ENCODE measurements at places on chromosomes 2 and 18.

DNA sequence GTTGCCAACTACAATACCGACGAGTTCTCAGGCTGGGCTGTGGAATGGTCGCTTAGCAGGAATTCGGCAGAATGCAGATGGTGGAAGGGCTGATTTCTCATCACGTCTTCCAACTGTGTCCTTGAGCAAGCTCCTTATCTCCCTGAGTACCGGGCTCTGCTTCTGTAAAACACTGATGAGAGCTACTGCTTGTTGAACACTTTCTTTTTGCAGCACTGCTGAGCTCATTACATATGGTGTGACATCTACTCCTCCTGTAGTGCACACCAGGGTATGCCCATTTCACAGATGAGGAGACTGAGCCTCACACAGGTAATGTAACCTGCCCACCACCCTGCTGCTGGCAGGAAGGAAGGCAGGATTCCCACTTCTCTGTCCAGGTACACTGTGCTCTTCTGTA is 8.3 kb downstream of the IL1R2 start:
- DNase-seq: no peak

GRCh38 chr18:8771930-8772329 is 66.6 kb downstream of the MTCL1 start:
- no peak for DNase-seq

DNA sequence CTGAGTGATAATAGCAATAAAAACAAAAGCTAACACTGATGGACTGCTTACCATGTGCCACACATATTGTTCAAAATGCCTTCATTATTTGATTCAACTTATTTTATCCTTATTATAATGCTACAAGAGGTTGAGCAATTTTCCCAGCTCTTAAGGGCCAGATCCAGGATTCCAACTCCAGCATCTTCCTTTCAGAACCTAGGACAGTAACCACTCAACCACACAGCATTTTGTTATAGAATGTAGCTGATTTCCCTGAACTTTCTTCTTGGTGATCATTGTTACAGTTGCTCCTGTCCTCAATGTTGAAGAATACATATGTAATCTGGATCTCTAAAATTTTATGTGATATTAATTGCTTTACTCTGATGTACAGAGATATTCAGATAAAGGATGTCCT is 341.7 kb downstream of the PIK3C3 start:
- no peak for DNase-seq

DNA sequence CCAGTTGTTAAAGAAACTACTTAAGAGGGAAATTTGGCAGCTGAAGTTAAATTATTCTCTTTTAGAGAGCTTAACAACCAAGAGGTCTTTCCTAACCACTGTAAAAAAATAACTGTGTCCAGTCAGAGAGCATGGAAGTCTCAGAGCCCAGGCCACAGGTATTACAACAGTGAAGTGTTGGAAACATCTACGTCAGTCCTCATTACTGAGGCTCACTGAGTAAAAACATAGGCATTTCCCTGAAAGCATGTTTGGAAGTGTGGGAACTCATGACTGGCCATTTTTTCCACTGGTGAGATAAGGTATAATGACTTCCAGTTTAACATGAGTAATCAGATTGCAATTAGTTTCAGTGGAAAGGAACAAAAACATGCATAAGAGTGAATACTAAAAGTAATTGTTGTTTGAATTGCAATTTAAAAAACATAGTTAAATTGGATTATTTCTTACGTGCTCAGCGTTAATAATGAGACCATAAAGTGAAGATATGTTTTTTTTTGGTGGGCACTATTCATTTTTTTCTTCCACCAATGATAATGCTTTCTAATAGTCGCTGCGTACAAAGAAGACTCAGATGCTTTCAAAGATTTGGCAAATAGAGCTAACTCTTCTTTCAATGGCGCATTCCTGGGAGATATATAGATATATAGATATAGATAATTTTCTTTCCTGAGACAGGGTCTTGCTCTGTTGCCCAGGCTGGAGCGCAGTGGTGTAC is 60.8 kb downstream of the EFEMP1 start:
- DNase-seq: peak; percentile 74

- no peak for DNase-seq
Measured at GRCh38 chr2:105798595-105798994, 53.9 kb downstream of the NCK2 start.

GRCh38 chr18:62413206-62413605 is 88.1 kb downstream of the TNFRSF11A start:
- no peak for DNase-seq

GRCh38 chr18:43574974-43575373 is 297.7 kb upstream of the SYT4 start:
- DNase-seq: no peak

GRCh38 chr2:120312860-120313694 is 32.9 kb upstream of the INHBB start:
- peak; percentile 87 for DNase-seq

DNA sequence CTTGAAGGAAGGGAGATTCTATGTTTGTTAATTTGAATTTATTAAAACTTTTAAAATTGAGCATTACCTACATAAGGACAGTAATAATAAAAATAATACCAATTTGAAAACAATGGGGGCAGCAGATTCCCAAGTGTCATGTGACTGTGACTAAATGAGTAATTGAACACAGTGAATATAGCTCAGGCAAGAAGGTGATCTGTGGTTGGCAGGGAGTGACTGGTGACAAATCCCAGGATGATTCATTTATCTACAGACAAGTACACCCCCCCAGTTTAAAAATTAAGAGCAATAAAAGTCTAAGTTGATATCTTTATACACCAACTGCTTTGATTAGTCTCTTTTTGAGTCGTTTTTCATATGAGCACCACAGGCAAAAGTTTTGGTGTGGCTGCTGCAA is 299.5 kb downstream of the ARHGAP15 start:
- DNase-seq: no peak

- peak; percentile 76 for DNase-seq
Measured at GRCh38 chr2:70948337-70949003, 12.8 kb downstream of the ATP6V1B1 start.

DNA sequence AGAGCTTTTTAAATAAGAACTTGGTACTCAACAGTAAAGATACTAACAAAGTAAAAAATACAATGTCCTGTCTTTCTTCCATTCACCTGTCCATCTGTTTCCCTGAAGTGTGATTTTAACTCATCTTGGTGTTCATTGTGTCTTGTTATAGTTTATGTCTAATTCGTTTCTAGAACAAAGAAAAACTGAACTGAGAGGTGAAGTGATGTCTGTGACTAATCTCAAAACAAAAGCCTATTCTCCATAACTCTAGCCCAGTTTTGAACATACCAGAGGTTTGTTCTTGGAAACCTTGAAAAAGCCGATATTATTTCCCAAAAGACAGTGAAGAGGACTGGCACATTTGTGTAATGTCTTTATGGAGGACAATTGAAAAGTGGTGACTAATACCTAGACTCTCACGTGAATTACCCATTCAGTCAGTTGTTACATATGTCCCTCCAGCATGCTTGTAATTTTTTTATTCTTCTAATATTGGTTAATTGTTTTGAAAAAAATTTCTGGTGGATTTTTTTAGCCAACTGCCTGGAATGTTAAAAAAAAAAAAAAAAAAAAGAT is 725.8 kb downstream of the SATB2 start:
- DNase-seq: no peak

- DNase-seq: no peak
Measured at GRCh38 chr2:207042841-207043240, 103.5 kb downstream of the CPO start.

- DNase-seq: no peak
Measured at GRCh38 chr18:11955239-11956029, 25.9 kb upstream of the IMPA2 start.

DNA sequence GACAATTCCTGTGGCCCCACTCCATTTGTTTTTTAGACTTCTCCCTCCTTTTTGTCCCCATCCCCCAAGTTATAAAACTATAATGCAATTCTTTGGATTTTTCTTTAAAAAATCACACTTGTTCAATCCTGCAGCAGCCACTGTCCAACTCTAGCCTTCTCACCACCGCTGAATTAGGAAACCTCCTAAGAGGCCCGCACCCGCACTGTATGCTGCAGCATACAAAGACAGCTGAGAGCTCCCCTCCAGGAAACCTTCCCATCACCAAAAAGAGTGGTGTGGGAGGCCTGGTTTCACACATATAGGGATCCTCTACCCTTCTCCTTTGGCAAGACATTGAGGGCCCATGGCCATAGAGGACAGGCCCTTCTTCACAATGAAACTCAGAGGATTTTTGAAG is 2.9 kb downstream of the PCGF1 start:
- no peak for DNase-seq

DNA sequence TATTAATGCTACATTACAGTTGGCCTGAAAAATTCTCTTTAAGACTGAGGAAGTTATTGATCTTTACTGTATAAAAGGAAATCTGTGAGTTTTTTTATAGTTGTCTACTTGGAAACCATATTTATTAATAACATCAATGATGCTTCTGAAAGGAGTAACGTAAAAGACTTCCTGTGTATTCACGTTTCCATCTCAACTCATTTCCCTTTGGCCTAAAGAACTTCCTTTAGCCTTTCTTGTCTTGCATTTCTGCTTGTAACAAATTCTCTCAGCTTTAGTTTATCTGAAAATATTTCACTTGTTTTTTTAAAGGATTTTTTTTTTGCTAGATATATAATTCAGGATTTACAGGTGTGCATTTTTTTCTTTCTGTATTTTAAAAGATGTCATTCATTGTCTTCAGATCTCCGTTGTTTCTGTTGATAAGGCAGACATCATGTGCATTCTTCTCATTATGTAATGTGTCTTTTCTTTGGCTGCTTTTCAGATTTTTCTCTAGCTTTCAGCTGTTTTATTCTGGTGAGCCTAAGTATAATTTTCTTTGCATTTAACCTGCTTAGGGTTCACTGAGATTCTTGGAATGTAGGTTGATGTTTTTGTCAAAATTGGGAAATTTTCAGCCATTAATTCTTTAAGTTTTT is 159.0 kb upstream of the DAPL1 start:
- no peak for DNase-seq

DNA sequence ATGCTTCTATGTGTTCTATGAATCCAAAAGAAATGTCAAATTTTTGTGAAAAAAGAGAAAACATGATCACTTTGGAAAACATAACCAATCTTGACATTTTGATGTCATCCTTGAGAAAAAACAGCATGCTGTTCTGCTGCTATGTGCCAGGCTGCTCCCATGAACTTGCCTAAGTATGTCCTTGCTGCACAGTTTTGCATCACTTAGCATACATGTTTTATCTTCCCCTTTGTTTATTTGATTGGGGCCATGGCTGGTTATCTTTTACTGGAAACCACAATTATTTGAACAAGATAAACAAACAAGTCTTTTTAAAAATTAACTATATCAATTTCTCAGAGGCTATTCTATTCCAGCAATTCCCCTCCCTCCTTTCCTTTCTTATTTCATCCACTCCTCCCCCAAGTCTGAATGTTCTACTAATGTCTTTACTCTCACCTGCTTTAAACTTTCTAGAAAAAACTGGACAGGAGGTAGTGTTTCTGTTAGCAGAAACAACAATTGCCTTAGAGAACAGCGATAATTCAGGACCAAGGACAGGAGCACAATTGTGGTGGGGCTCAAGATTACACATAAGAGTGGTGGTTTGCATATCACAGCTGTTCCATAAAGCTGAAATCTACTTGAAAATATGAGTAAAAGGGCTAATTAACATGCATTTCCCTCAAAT is 6.7 kb downstream of the AOX1 start:
- DNase-seq: no peak

DNA sequence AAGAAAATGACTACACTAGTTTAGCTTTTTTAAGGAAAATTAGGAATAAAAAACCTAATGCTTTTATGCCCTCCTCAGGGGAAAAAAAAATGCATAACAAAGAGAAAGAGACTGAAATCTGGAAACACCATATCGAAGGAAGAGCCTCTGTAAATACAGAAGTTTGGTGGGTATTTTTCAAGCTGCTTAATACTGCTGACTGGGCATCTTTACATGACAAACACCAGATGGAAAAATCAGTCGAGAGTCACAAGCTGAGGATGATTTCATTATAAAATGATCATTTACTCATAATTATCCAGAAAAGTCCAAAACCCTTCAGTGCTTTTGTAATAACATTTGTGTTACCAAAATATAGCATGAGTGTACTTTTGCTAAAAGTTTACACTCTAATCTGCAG is 1600.7 kb upstream of the ACVR2A start:
- no peak for DNase-seq

DNA sequence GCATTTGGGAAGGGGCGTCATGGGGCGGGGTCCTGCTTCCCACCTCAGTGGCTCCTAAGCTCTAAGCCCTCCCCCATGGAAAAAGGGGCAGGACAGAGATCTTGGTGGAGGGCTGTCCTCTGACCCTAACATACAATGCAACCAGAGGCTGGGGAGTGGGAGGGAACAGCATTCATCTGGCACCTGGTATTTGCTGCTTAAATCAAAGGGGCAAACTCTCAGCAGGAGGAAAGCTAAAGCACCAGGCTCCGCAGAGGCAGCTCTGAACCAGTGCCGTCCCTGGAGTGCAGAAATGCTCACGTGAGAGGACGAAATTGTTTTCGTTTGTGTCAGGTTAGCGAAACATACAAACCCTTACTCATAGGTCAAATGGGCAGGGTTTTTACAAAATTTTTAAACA is 92.7 kb upstream of the PXDN start:
- DNase-seq: no peak

GRCh38 chr18:9182852-9183399 is 46.3 kb downstream of the ANKRD12 start:
- no peak for DNase-seq

GRCh38 chr2:199315299-199316179 is 142.2 kb downstream of the SATB2 start:
- DNase-seq: no peak

DNA sequence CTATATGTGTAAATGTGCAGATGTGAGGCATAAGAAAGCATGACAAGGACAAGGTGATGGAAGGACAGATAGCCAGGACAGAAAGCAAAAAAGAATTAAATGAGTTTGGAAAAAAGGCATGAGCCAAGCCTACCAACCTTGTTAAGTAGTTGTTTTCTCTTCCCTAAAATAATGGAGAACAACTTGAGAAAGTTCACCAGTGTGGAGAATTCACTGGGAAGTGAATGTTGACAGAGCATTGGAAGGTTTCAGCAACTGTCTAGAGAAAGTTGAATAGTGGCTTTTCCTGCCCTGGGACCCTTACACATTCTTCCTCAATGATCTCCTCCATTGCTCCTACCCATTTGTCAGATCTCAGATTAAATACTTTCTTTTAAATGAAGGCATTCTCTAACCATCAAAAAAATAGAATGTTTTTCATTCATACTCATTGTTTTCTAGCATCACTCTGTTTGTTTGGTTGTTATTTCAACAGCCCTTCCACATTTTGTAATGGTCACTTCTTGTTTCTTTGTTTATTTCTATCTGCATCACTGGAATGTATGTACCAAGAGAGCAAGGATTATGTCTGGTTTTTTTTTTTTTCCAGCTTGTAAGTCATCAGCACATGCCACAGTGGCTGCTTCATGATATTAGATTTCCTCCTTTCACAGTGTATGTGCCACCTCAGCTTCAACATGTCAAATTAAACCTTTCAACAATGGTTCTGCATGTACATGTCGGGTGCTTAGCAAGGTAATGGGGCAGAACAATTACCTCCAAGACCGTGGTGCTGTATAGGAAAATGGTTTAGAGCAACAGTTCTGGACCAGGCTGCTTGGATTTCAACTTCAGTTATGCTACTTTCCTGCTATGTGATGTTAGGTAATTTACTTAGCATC is 586.0 kb upstream of the VRK2 start:
- no peak for DNase-seq
